ENCODE measurements at places on chromosomes 2 and 18. TPM values are rescaled to one million over a fixed set of nuclear protein-coding genes. Genes with fewer than 3 reads are reported as not detected.

Gene PDCD1
- not detected for total RNA-seq

Gene PDCL3
- total RNA-seq, result 15.4 TPM

Gene EMILIN1
- 81.3 TPM for total RNA-seq

Gene GULP1
- total RNA-seq, result 42.7 TPM

Gene TUBA3D
- not detected for total RNA-seq

Gene NT5DC4
- not detected for total RNA-seq

Gene ABCB11
- total RNA-seq, result not detected

Gene ELOA2
- not detected for total RNA-seq

Gene KATNAL2
- 10.4 TPM for total RNA-seq

Gene TAF4B
- total RNA-seq, result 3.6 TPM

Gene TMEM247
- not detected for total RNA-seq

Gene IL1F10
- not detected for total RNA-seq
